Neural crest cell (in vitro differentiated cells): ENCODE measurements at places on chromosomes 12 and 14.
A peak's percentile ranks its signal among the peaks of the same experiment; 100 is the strongest.

DNA sequence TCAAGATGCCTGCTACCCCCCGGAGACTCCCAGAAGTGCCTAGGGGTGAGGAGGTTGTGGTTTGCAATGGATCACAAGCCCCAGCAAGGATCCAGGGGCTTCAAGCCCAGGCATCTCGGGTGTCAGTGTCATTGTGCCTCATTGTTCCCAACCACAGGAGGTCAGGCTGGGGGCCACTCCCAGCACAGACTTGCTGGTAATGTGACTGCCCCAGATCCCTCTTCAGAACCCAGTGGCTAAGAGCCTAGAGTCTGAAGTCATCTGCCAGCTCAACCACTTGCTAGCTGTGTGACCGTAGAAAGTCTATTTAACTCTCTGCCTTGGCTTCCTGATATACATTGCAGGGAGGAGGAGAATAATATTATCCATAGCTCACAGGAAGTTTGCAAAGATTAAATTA, 7.7 kb upstream of the ASB2 start:
- no peak for DNase-seq

GRCh38 chr14:75165586-75166391, 10.6 kb downstream of the TMED10 start:
- DNase-seq: no peak

GRCh38 chr14:34300882-34301734, 160.9 kb downstream of the SPTSSA start:
- DNase-seq: peak; percentile 23

- no peak for DNase-seq
Observed at GRCh38 chr12:70002097-70002911, 177.3 kb downstream of the MYRFL start.

DNA sequence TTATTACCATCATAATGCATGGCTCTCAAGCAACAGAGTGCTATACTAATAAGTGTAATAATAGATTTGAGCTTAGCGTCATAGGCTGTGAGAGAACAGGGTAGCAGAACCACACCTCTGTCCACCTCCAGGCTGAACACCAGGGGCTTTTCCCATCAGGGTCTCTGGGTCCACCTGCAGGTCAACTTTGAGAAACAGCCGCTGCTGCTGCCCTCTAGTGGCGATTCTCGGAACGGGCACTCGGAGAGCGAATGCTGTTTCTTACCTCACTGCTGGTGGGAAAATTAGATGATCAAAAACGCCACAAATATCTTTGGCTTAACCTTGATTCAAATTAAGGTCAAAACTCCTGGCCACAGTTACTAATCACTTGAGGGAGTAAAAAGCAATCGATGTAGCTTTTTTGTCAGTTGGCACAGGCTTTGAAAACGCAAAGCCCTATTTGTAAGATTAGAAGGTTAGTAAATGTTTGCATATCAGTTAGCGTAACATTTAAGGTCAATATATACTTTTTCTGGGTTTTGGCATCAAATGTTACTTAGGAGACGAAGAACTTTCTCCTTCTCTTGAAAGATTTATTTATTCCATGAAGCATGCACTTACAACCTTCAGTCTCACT, 127.9 kb upstream of the TMEM132D start:
- DNase-seq: peak; percentile 94

DNA sequence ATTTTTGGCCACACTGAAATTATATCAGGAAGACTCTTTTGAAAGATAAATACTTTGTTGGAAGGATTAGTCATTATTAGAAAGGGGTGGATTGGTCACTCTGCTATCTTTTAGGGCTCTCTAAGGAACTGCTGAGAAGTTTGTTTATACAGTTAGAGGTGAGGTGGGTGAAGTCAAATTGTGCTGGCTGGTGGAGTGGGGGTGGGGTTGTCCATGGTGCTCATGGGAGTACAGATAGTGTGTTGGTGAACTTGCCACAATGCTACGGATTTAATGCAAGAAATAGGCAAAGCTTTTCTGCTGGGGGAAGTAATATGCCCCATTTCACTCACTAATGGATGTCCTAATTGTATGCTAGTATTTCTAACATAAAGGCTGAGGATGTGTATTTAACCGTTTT, 35.8 kb downstream of the SUSD6 start:
- no peak for DNase-seq
